HepG2 (cell line): ENCODE measurements at places on chromosomes 1 and 21. TPM values are rescaled to one million over a fixed set of nuclear protein-coding genes. Genes with fewer than 3 reads are reported as not detected.
A peak's percentile ranks its signal among the peaks of the same experiment; 100 is the strongest.

- no peaks in the 10 kb centered on the region for H3K27me3 ChIP-seq
- peak; percentile 9 for DNase-seq
- H3K27ac ChIP-seq, result no peak overlapping the region
- H3K4me3 ChIP-seq, result no peak overlapping the region
Observed at GRCh38 chr1:197725044-197725443, 50.2 kb downstream of the DENND1B start.

DNA sequence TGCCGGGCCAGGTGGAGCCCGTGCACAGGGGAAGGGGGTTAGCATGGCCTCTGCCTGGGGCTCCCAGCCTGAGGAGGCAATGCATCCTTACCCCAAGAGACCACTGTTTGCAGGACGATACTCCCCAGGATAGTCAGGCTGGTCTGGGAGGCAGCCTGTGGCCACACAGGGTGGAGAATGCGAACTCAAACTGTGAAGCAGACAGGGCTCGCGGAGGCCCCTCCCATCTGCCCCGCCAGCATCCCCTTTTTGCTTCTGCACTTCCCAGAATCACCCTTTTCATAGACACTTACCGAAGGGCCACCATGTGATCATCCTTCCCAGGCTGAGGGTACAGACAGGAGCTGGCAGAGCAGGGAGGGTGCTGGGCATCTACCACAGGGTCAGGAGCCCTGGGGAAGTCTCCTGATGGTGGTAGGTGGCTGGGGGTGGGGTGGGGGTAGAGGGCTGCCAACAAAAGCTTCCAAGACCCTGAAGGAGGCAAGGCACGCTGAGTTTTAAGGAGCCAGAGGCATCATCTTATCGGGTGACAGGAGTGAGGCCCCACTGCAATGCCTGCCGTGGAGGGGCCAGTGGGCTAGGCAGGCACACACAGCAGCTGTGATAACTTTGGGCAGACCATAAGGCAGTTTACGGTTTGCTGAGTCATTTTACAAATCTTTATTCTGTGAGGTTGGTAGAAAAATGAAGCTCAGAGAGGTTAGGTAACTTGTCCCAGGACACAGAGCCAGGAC lies 31.3 kb upstream of the BTG2 start:
- H3K36me3 ChIP-seq, result no peaks in the 10 kb centered on the region
- H3K4me3 ChIP-seq, result no peak overlapping the region
- no peak overlapping the region for H3K27ac ChIP-seq
- H3K4me1 ChIP-seq, result peaks cover 17% of the 10 kb centered on the region; the same call in 1 of the 2 replicates
- peaks cover 37% of the 10 kb centered on the region; the same call in 2 of the 3 replicates for H3K27me3 ChIP-seq

DNA sequence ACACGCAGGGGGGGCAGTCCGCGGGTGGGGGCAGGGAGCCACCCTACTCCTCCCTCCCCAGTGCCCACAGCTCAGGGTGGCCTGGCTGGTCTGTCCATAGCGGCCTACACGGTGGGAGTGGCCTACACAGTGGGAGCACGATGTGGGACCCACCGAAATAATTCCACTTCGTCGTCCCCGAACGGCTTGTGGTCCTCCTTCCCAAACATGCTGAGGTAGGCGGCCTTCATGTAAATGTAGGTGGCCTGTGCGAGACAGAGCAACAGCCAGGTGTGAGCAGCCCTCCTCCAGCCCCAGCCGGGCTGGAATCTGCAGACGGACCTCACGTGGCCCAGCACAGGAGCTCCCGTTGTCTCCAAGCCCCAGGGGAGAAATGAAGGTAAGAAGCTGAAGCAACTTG lies 34.4 kb downstream of the TTC39A start:
- H3K4me3 ChIP-seq, result no peak overlapping the region
- H3K36me3 ChIP-seq, result no peaks in the 10 kb centered on the region
- no peaks in the 10 kb centered on the region; the same call in 1 of the 2 replicates for H3K27me3 ChIP-seq
- H3K4me1 ChIP-seq, result peaks cover 19% of the 10 kb centered on the region

GRCh38 chr1:116950517-116951199 lies 40.9 kb downstream of the PTGFRN start:
- H3K36me3 ChIP-seq, result no peaks in the 10 kb centered on the region
- no peak overlapping the region for H3K27ac ChIP-seq
- no peaks in the 10 kb centered on the region for H3K27me3 ChIP-seq
- no peak overlapping the region for H3K4me3 ChIP-seq
- H3K4me1 ChIP-seq, result no peaks in the 10 kb centered on the region
- DNase-seq, result no peak

GRCh38 chr1:206706298-206706791 lies 21.6 kb downstream of the MAPKAPK2 start:
- no peak overlapping the region for H3K27ac ChIP-seq
- H3K4me3 ChIP-seq, result no peak overlapping the region
- H3K4me1 ChIP-seq, result peaks cover 44% of the 10 kb centered on the region
- DNase-seq, result no peak
- no peaks in the 10 kb centered on the region; the same call in 1 of the 2 replicates for H3K36me3 ChIP-seq
- H3K27me3 ChIP-seq, result no peaks in the 10 kb centered on the region

- H3K36me3 ChIP-seq, result no peaks in the 10 kb centered on the region
- no peak overlapping the region for H3K4me3 ChIP-seq
- DNase-seq, result no peak
- no peak overlapping the region for H3K27ac ChIP-seq
Observed at GRCh38 chr1:115556236-115556635, 85.5 kb upstream of the VANGL1 start.

- H3K36me3 ChIP-seq, result no peaks in the 10 kb centered on the region
- H3K4me1 ChIP-seq, result no peaks in the 10 kb centered on the region
- no peak for DNase-seq
Observed at GRCh38 chr1:209454340-209454994, 129.0 kb upstream of the CAMK1G start.

- no peak overlapping the region for H3K27ac ChIP-seq
- H3K27me3 ChIP-seq, result no peaks in the 10 kb centered on the region
- no peaks in the 10 kb centered on the region for H3K36me3 ChIP-seq
- no peaks in the 10 kb centered on the region for H3K4me1 ChIP-seq
Observed at GRCh38 chr1:79312438-79312837, 305.9 kb upstream of the ADGRL4 start.

- no peaks in the 10 kb centered on the region for H3K36me3 ChIP-seq
- no peak overlapping the region for H3K27ac ChIP-seq
- no peaks in the 10 kb centered on the region for H3K27me3 ChIP-seq
- no peak for DNase-seq
Observed at GRCh38 chr1:197985351-197985750, 68.2 kb downstream of the LHX9 start.

DNA sequence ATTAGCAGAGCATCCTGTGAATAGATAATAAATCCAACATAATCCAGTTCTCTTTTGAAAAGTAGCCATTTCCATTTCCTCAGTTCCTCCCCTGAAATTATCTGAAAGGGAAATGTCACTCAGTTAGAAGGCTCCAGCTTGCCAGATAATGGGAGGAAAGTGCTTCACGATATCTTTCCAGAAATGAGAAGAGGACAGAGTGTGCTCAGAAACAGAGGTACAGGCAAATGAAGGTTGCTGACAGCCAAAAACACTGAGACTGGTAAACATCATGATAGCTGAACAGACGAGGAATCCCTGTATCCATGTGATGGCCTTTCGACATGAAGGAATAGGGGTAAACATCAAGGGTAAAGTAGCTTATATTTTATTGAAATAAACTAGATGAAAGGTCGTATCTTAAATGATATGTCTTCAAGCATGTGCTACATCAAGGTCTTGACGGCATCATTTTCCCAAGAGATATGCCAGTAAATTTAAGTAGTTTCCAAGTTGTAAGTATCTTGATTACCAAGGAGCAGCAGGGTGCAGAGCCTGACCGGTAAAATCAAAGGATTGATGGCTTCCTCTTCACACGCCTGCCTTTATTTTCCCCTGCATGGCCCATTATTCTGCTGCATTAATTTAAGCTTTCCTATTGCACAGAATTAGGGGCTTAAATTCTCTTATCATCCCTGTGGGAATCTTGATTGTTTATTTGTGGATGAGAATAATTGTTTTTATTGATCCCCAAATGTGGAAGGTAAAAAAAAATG lies 244.3 kb upstream of the ST6GALNAC5 start:
- H3K4me1 ChIP-seq, result no peaks in the 10 kb centered on the region
- no peak overlapping the region for H3K27ac ChIP-seq
- no peak for DNase-seq
- H3K27me3 ChIP-seq, result no peaks in the 10 kb centered on the region
- no peak overlapping the region for H3K4me3 ChIP-seq
- no peaks in the 10 kb centered on the region for H3K36me3 ChIP-seq

DNA sequence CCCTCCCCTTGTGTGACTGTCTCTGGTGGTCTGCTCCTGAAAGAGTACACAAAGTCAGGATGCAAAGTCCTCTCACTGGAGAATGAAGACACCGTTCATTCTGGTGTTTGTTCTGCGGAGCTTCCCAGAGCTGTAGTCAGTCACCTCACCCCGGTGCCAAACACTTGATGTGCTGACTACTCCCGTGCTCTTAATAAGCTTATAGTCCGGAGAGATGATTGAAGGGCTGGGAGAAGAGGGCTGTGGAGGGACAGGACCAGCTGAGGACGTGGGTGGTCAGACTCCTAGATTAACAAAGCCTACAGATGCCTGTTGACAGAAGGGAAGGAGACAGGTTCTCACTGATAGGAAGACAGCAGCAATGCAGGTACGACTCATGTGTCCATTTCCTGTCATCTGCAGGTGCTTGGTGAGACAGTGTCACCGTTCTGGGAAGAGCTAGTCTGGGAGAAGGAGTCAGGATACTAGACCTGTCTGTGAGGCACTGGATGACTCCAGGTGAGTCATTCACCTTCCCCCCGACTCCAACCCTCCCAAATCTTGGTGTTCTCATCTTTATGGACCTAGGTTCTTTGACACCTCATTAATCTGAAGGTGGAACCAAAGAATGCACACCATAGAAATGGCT lies 40.4 kb upstream of the LRRN2 start:
- H3K4me3 ChIP-seq, result no peak overlapping the region
- H3K4me1 ChIP-seq, result peaks cover 13% of the 10 kb centered on the region
- no peaks in the 10 kb centered on the region for H3K36me3 ChIP-seq
- no peak overlapping the region for H3K27ac ChIP-seq

DNA sequence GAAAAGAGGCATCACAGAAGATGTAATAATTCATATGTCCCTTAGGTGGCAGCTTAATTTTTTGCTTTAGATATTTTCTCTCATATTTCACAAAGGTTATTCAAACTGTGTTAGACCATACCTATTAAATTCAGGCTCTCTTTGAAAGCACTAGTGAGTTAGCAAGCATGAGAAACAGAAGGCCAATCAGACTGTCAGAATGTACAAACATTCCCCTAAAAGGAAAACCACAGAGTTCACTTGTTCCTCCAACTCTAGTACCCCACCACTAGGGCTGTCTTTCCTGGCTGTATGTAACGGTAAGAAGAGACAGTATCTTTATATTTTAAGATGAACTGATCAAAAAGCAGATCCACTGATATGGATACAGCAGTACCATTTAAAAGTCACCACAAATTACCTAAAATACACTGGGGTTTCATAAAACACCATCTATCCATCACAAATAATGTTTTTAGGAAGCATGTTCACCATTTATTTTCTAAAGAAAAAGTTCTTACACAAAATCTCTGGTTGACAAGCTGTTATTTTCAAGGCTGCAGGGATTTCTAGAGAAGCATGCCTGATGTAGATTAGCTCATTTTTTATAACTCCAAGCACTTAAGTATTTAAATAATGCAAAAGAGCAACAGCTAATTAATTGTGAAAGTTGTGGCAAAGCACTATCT lies 1.8 kb downstream of the ARPC5 start:
- peak; percentile 89 for DNase-seq
- H3K27ac ChIP-seq, result peak overlapping the region; percentile 84
- peak overlapping the region; percentile 89; the same call in 1 of the 2 replicates for H3K4me3 ChIP-seq
- H3K4me1 ChIP-seq, result peaks cover 56% of the 10 kb centered on the region
- H3K36me3 ChIP-seq, result peaks cover 3% of the 10 kb centered on the region
- no peaks in the 10 kb centered on the region; the same call in 1 of the 2 replicates for H3K27me3 ChIP-seq

GRCh38 chr1:60425528-60425927 lies 352.0 kb upstream of the C1orf87 start:
- no peaks in the 10 kb centered on the region for H3K36me3 ChIP-seq
- no peak overlapping the region for H3K4me3 ChIP-seq
- no peak overlapping the region for H3K27ac ChIP-seq
- no peaks in the 10 kb centered on the region for H3K27me3 ChIP-seq
- H3K4me1 ChIP-seq, result no peaks in the 10 kb centered on the region

- H3K4me3 ChIP-seq, result no peak overlapping the region
- H3K4me1 ChIP-seq, result peaks cover 34% of the 10 kb centered on the region
- no peak overlapping the region for H3K27ac ChIP-seq
- no peaks in the 10 kb centered on the region for H3K27me3 ChIP-seq
- no peaks in the 10 kb centered on the region for H3K36me3 ChIP-seq
- no peak for DNase-seq
Observed at GRCh38 chr1:180571060-180571831, 12.5 kb downstream of the OVAAL start.

DNA sequence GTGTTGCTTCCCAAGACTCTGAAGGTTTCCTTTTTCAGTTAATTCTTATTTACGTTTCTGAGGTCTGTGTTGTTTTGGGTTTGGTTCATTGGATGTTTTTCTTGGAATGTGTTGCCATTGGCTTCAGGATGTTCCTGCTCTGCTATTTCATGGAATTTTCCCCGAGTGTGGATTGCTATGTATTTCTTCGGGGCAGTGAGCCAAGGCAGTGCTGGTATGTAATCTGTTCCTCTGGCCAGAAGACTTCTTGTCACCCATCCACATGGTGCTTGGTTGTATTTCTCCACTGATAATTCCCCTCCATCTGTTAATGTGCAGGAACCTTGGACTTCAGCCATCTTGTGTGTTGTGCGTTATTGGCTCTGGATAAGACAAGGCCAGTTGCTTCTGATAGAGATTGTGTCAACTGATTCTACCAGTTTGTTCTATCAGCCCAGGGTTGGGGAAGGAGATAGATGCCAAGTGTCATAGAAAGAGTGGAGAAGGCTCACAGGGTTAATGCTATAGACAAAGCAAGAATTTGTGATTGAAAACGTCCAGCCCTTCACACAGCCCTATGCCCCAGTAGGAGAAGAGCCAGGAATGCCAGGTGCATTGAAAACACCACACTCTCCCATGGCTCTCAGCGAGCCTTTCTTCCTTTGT lies 505.2 kb downstream of the PLPP3 start:
- no peak overlapping the region for H3K4me3 ChIP-seq
- H3K36me3 ChIP-seq, result no peaks in the 10 kb centered on the region
- no peak for DNase-seq
- no peaks in the 10 kb centered on the region for H3K27me3 ChIP-seq

DNA sequence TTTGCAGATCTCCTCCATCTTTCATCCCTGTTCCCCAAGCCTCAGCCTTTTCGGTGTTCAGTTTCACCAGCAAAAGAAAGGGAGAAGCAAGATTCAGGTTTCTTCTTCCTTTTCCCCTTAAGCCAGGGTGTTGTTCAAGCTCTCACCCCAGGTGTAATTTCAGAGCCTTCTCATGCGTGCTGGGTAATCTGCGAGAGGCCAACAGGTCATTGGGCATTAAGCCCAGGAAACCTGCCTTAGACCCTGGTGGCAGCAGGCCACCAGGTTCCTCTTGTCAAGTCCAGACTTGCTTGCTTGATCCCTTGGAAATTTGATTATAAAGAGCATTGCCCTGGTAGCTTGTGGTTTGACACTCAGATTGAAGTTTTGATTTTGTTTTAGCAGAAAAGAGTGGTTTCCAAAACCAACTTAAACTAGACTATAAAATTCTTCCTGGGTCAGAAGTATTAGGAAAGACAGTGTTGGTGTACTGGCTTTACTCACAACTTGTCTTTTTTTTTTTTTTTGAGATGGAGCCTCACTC lies 6.9 kb downstream of the AKR1A1 start:
- H3K27ac ChIP-seq, result peak overlapping the region; percentile 31
- peaks cover 59% of the 10 kb centered on the region for H3K4me1 ChIP-seq
- no peaks in the 10 kb centered on the region for H3K27me3 ChIP-seq
- H3K4me3 ChIP-seq, result no peak overlapping the region

TBX19 gene
- 0.18 and 0.31 TPM in 2 replicates for total RNA-seq

SLAMF1 gene
- total RNA-seq, result not detected in 2 replicates

EFCAB7 gene
- 5.4 and 7.6 TPM in 2 replicates for total RNA-seq

HIVEP3 gene
- total RNA-seq, result not detected in 2 replicates

CFAP107 gene
- not detected in 2 replicates for total RNA-seq

FMO2 gene
- not detected in 2 replicates for total RNA-seq
